NCI-H2081 treated with DMSO at 0.1 percent for 48 hours (cell line): ENCODE measurements at places on chromosomes 5 and 9.

GRCh38 chr9:98949565-98949964 lies 5.9 kb downstream of the COL15A1 start:
- no peak for DNase-seq

DNA sequence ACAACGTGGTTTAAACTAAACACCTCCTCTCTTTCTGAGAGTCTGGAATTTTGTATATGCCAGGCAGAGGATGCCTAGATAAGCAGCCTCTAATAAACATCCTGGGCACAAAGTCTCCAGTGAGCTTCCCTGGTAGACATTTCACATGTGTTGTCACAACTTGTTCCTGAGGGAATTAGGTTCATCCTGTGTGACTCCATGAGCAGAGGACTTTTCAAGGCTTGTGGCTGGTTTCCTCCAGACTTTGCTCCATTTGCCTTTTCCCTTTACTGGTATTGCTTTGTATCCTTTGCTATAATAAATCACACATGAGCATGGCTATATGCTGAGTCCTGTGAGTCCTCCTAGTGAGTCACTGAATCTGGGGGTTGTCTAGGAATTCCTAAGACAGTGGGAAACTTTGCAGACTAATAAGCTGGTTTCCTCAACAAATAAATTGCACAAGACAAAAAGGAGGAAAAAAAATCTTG lies 77.4 kb downstream of the NR2F1-AS1 start:
- no peak for DNase-seq

DNA sequence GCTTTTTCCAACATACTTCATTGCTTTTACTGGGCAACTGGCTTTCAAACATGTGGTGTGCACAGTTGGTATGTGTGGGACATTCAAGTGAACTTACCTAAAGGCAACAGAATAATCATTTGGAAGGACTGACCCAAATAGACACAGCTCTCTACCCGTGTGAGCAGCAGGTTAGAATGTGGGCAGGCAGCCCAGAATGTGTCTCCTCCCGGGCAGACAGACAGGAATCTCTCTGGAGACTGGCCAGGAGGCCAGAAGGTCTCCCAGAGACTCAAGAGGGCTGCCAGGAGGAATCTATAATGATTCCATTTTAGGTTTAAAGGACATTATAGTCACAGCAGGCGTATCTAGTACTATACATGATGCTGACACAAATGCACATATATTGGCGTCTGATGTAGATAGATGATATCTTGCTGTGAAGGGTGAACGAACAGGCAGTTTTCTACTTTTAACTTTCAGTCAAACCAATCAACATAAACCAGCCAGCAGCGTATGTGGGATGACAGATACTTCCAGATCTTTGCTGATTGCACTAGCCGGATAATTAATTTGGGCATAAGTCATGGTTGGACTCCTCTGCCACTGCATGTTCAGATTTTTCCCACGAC lies 297.4 kb upstream of the ZNF608 start:
- peak; percentile 83 for DNase-seq

DNA sequence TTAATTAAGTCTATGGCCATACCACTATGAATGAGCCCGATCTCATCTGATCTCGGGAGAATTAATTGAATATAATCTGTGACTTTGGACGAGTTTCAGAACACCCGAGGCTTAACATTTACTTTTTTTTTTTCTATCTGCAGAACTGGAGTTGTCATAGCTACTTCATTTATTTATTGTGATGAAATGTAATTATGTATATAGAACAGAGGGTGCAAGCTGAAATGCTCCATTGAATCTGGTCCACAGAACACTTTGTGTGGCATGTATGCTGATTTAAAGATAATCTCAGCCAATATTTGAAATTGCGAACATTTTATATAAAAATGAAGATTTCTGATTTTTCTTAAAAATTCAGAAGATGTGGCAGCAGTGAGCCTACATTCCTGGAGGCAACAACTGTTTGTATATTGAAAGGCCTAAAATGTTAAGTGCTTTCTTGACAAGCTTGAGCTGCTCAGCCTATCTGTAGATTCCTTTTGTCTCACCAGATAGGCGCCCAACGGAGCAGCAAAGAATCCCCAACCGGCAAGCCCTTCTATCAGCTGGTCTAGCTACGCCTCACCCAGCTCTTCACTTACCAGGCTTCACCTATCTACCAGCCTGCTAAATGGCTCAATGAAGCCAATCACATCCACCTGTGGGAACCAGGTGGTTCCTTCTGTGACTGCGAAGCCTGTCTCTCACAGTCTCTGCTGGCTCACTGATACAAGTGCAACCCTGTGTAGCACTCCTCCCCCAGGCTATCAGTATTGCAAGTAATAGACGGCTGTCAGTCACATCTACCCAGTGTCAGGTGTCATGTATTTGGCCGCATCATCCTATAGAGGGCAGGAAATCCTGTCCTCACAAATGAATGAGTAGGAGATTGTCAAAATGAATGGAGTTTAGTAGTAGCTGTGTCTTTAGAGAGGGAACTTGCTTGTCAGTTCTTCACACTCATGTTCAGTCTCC lies 170.6 kb upstream of the MRPS30 start:
- DNase-seq: no peak

- DNase-seq: no peak
These were observed 362.3 kb downstream of the FAM170A start for GRCh38 chr5:119991625-119992024.

DNA sequence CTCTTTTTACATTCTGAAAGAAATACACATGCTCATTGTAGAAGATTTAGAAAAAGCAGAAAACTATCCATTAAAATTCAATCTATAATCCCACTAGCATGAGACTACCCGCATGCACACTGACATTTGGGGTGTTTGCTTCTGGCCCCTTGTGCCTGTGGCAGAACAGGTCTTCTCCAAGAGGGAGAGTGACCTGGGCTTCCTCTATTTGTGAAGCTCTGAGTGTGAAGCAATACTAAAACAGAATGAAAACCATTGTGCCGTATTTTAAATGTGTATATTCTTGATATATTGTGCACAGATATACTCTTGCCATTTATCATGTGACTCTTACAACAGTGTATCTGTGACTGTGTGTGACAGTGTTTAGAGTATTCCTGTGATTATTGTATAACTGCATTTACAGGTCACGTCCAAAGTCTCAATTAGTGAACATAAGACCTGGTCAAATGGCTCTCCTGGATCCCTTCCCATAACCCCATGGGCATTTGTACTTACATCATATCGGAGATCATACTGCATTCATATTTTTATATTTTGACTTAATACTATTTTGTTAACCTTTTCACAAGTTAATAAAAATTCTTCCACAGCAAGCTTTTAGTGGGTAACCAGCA lies 14.7 kb upstream of the CPEB4 start:
- DNase-seq: no peak

DNA sequence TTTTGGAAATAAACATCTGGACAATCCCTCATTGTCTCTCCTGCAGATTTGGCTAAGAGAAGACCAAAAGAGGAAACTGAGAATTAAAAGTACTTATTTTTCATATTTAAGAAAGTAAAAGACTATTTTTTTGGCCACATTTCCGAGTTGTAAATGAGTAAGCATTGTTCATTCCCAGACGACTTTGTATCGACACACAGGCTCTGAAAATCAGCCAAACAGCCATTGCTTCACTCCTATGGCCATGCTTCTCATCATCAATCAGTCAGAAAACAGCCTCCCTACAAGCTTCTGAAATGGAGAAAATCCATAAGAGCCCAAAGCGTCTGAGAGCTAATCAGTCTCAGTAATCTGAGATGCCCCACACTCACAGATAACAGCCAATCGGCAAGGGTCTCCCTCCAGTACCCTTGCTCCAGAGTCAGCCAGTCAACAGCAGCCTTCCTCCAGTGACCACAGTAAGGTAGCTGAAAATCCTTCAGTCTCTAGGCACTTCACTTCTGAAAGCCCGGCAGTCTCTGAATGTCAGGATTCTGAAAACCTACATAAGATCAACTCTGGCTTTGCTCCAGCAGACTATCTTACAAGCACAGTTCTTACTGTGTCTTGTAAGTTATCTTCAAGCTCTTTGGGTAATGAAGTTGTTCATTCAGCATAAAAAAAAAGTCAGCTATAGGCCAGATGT lies 30.9 kb downstream of the CDO1 start:
- DNase-seq: no peak

- DNase-seq: no peak
These were observed 472 bp downstream of the FBXO4 start for GRCh38 chr5:41925555-41925951.

DNA sequence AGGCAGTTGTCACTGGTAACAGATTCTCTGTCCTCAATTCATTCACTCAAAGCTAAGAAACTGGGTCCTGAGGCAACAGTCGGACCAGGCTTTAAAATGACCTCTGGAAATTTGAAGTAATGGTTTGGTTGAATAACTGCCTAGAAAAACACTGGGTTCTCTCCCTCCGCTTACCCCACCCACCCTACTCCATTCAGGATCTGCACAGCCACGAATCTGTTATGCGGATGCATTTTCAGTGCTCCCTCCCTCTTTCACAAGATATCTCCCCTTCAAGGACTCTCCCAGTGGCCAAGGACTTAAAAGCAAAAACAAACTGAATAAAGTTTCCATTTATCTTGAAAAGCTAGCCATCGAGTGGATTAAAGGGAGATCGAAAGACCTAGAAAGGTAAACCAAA lies 260.2 kb upstream of the ANKRD55 start:
- DNase-seq: no peak

- DNase-seq: no peak
These were observed 39.7 kb upstream of the COL15A1 start for GRCh38 chr9:98903961-98904411.

- DNase-seq: no peak
These were observed 69.0 kb downstream of the SLC28A3 start for GRCh38 chr9:84271531-84271900.

GRCh38 chr9:122075135-122076030 lies 17.7 kb downstream of the TTLL11 start:
- DNase-seq: no peak

GRCh38 chr9:107337676-107338590 lies 54.9 kb downstream of the RAD23B start:
- DNase-seq: no peak

DNA sequence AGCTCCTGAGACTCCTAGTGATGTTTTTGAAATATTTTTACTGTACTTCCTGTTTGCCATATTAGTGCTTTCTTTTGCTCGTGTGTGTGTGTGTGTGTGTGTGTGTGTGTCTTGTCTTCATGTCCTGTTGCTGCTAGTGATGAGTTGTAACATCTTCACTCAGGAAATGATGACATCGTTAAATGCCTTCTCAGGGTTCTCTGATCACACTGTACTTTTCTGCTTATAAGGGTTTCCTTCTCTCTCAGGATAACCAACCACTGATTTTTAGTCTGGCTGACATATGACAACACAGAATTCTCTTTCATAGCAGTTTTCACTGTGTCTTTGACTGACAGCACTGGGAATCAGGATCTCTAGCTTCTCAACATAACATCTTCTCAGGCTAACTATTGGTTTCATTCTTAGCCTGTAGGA lies 16.1 kb downstream of the SV2C start:
- DNase-seq: no peak

GRCh38 chr9:36289836-36290435 lies 31.7 kb upstream of the GNE start:
- DNase-seq: no peak

DNA sequence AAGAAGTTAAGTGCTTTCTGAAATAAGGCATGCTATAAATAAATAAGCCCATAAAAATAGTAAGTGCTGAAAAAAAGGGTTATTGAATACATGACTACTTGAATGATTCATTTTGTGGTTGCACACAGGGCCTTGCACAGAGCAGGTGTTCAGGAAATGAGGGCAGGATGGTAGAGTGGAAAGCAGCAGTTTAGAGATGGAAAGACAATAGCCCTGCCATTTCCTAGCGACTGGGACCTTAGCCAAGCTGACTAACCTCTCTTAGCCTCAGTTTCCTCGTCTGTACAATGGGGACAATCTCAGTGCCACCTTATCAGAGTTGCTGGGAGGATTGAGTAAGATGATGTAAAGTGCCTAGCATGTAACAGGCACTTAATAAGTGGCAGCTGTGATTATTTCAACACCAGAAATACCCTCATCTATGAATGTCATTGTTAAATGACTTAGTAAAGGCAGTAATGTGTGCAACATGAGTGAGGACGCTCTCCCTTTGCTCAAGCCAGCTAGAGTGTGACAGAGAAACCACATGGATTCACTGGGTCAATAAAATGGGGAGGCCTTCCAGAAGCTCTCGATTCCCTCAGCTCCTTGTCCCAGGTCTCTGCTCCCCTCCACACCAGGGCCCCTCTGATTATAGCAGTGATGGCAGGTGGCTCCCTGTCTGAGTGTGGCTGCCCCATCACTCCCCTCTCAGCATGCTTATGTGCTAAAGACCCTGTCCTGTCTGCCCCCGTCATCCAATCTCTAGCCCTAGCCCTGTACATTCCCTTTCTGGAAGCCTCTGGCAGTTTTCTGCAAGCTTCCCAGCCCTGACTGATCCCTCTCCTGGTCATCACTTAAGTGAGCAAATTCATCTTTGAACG lies 16.0 kb upstream of the PHF19 start:
- DNase-seq: no peak

GRCh38 chr9:15400281-15400941 lies 22.3 kb upstream of the SNAPC3 start:
- no peak for DNase-seq

DNA sequence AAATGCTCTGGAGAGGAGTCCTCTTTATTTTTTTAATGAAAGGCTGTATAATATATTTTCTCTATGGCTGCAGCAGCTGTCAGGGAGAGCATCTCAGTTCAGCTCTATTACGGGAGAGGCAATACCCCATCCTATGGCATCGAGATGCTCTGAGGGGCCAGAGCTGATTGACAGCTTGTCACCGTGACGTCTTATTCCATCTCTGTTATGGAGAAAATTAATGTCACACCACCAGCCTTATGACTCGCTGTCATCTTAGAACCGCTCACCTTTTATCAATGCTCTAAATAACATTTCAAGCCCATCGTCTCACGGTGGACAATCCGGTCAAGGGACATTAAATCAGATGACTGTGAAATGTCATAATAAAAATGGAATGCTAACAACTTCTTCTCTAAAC lies 273.5 kb downstream of the SLF1 start:
- DNase-seq: no peak

- DNase-seq: no peak
These were observed 11.7 kb downstream of the SPDL1 start for GRCh38 chr5:169595172-169595820.

GRCh38 chr5:33608344-33609041 lies 167.7 kb downstream of the TARS1 start:
- no peak for DNase-seq

DNA sequence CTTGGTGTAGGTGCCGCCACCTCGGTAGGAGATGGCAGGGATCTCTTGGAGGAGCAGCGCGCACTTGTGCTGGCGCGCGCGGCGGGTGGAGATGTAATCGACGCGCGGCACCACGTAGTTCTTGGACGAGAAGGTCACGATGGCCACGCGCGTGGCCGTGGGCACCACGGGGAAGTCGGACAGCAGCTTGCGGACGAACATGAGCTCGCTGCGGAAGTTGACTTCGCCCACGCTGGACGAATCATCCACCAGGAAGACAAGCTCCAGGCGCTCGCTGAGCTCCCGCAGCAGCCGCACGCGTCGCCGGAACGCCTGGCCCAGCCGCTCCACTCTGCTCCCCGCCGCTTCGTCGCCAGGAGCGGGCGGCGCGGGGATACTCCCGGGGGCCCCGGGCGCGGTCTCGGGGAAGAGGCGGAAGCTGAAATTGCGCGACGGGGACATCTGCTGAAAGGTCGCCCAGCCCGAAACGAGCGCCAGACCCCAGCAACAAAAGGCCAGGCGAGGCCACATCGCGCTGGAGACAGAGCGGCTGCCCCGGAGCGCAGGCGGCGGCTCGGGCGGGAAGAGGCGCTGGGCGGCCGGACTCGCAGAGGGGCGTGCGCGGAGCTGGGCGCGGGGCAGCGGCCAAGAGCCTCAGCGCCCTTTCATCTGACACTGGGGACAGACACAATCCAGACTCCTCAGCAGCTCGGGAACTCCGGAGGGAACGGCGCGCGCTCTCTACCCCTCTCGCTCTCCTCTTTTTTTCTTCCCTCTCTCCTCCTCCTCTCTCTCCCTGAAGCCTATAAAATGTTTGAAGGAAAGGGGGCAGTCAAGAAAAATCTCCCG lies at the start of gene SVEP1:
TSS of gene SVEP1 (minus strand) at position 708 of the 828 bp plus-strand sequence. CDS start at position 510, 198 bp downstream.
- DNase-seq: no peak
